HCEC 1CT (cell line): ENCODE measurements at places on chromosomes 7 and 10.

- DNase-seq: peak; percentile 50
Measured at GRCh38 chr7:105916603-105917002, 40.2 kb upstream of the ATXN7L1 start.

GRCh38 chr10:125291836-125292235, 131.5 kb upstream of the CTBP2 start:
- DNase-seq: no peak

DNA sequence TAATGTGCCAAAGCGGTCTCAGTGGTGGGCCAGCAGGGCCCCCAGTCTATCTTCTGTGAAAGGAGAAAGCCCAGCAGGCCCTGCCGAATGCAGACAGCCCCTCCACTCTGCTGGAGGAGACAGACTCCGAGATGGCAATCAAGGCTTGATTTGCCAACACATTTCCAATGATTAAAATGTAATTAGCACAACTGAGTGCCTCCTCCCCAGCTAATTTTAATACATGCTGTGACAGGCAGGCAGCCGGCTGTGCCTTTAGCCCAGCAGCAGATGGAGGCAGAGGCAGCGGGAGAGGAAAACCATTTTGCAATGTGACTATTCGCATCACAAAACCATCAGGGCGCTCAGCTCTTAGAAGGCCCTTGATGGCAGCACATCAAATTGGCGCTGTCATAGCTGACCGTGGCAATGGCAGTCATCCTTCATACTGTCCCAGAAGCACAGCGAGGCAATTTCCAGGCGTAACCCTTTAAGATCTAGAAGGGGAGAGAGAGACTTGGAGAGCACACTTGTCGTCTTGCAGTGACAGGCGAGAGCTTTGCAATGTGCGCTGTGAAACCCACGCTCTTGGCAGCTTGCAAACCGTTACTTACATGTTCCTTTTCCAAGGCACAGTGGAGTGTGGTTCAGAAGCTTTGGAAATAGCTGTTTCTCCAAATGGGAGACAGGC, 714.8 kb upstream of the GALNT17 start:
- DNase-seq: no peak

DNA sequence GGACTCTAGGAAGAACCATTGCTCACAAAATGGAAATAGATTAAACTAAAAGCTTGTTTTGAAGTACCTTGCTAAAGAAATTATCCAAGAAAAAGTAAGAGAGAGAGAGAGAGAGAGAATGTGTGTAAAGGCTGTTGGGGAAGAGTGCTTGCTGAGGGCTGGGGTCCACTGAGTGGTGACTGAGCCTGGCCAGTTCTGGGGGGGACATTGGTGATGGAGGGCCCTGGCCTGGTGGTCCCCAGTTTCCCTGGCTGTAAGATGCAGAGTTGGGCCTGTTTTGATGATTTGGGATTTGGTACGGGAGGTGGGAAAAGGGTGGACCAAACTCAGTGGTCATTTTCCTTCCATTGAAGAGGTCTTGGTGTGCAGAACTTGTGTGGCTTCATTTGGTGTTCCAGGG, 880 bp downstream of the RAMP3 start:
- DNase-seq: no peak

DNA sequence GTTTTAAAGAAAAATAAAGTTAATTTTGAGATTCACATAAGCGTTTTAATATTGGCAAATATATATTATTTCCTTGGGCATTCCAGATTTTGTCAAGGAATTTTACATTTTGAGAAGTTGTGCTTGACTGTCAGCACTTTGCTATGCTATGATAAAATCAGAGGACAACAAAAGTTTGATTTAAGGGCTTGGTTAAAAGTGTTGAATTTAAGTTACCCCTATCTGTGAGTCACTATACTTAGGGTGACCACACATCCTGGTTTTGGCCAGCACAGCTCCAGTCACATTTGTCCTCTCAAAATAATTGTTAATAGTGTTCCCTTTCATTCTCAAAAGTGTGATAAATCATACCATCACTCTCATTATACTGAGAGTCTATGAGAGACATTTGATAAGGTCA, 34.2 kb upstream of the ANK3 start:
- peak; percentile 34 for DNase-seq

DNA sequence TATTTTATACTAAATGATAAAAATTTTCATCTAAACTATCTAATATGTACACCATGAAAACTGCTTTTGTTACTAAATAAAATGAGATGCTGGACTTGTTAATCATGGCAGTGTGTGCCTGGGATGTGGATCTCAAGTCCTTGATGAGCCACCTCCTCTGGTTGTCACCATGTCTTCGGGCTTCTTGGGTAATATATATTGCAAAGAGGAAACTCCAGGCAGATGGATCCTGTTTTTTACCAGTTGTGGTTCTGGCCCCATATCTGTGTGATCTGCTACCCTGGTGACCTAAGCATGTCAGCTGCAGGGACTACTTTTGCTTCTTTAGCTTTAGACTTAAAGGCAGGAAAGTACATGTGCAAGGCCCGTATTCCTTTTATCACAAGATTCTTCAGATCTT, 46.2 kb downstream of the TMEM60 start:
- DNase-seq: no peak

- no peak for DNase-seq
Measured at GRCh38 chr7:133754708-133755107, 372.4 kb upstream of the LRGUK start.

GRCh38 chr7:138773817-138774216, 24.0 kb upstream of the TMEM213 start:
- DNase-seq: no peak

DNA sequence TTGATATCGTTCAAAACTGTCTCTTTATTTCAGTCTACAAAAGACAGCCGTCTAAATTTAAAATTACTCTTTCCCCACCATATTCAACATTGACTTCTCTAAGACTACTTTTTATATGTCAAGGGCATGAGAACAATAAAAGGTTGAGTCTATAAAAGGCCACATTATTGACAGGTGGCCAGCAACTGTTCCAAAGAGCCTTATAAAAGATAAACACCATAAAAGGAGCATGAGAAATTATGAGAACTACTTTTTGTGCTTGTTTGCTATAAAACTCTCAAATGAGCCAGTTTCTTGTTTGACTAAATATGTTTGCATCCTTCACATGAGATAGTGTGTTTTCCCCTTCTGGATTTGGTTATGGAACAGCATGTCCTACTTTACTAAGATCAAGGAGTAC, 189.2 kb downstream of the THSD7A start:
- DNase-seq: no peak

GRCh38 chr10:34313353-34313752, 501.7 kb downstream of the PARD3 start:
- peak; percentile 53 for DNase-seq

DNA sequence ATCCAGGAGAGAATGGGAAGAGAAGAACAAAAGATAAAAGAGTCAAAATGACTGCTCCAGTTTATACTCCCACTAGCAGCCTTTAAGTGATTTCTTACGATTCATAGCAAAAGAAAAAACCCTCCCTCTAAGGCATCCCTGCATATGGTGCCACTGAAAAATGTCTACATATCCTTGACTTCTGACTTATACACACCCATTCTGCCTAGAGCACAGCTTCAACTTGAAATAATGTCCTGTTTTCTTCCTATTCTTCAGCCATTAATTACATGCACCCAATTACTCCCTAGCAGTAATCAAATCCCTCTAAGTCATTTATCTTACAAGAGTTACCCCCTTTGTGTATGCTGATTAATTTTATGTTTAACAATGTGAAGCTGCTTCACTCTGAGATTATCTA, 393.5 kb downstream of the HTR7 start:
- DNase-seq: no peak

DNA sequence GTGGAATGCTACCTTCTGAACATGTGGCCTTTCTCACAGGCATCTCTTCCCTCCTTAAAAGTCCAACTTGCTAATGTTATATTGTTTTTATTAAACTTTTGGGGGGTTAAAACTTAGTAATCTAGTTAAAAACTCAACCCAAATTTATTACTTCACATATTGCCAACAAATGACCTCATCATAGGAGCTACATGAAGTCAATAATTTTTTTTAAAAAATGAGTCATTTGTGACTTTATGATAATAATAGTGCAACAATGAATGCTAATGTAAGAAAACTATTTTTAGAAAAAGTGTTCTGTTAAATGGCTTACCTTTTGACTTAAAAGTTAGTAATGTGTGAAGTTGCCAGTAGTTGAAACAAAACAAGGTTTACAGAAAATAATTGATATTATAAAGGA, 325.9 kb upstream of the FZD1 start:
- peak; percentile 33 for DNase-seq

DNA sequence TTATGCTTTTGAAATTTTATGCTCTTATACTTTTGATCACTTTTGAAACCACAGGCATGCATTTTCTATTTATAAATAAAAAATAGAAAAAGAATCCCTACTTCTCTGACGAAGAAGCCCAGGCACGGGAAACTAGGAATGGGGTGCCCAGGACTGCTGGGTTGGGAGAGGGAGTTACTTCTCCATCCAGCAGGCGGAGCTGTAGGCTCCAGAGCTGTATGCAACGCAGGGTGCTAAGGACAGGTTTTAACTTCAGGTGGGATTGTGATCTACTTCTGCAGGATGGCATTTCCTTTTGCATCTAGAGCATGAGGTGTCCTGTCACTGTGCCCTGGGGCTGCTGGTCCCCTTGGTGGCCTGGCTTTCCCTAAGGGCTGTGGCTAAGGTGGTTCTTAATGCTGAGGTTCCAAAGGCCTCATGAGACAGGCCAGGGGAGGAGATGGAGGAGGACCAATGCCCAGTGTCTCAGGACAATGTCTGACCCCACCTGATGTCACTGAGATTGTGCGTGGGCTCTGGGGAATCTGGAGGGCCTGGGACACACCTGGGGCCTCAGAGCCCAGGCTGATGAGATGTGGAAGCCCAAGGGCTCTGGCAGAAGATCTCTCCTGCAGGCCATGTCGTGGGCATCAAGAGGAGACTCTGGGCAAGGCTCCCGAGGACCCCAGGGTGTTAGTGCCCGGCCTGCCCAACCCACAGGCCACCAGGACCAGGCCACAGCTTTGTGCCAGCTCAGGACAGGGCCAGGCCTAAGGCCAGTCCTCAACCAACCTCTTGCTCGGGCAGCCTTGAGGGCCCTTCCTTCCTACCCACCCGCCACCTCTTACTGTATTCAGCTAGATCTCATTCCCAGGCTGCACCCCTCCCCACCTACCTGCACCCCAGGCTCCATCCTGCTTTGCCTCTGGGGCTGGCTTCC, 507 bp downstream of the CCDC201 start:
- DNase-seq: no peak

- peak; percentile 88 for DNase-seq
Measured at GRCh38 chr7:132739271-132739955, 163.1 kb upstream of the PLXNA4 start.

- no peak for DNase-seq
Measured at GRCh38 chr10:13857451-13857850, 270.7 kb downstream of the PRPF18 start.

- DNase-seq: no peak
Measured at GRCh38 chr7:4807598-4808016, 32.2 kb downstream of the AP5Z1 start.

GRCh38 chr10:26367771-26368170, 70.4 kb upstream of the APBB1IP start:
- no peak for DNase-seq

DNA sequence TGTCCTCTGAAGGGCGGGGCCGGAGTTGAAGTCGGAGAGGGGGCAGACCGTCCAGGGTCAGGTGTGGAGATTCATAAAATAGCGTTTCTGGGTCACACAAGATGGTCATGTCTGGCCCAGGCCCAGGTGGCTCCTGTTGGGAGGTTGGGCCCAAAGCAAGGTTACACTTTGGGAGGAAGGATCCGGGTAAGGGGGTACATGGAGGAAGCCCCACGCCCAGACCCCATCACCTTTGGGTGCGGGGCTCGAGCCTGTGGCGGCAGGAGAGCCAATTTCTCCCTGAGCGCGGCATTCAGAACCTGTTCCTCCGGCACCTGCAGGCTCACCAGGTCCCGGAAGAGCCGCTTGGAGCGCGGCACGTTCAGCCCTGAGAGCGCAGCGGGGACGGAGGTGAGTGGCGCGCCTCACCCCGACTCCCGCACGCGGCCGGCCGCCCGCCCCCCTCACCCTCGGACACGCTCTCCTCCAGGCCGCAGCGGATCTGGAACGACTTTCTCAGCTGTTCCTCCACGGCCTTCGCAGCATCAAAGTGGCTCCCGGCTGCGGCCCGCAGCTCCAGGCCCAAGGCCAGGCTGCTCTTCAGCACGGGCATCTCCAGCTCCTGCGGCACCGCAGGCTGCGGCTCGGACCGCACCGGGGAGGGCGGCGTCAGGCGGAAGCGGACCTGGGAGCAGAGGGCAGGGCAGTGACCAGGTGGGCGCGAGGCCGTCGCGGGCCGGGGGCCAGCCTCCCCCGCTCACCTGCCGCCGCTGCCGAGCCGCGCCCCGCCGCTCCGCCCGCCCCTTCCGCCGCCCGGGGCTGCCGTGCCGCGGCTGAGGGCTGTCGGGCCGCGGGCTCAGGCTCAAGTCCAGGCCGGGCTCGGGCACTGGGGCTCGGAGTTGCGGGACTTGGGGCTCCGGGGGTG, 644 bp downstream of the PPP1R35 start:
- DNase-seq: peak; percentile 18

- DNase-seq: no peak
Measured at GRCh38 chr10:92081641-92082040, 158.1 kb downstream of the BTAF1 start.

DNA sequence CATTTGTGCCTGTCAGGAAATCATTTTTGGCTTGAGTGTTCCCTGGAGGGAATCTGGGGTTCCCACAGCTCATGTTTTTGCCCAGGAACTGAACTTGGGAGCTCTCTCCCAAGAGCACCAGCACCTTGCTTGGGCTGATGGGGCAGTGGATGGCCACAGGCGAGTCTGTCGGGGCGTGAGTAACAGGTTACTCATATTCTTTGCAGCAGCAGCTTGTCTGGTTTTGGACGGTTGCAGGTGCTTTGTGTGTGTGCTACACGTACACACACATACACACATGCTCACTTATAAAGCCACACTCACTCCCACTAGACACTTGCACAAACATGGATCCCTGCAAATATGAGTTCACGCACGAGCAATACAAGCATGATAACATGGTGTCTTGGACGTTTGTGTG, 2.9 kb upstream of the PALD1 start:
- DNase-seq: peak; percentile 32

DNA sequence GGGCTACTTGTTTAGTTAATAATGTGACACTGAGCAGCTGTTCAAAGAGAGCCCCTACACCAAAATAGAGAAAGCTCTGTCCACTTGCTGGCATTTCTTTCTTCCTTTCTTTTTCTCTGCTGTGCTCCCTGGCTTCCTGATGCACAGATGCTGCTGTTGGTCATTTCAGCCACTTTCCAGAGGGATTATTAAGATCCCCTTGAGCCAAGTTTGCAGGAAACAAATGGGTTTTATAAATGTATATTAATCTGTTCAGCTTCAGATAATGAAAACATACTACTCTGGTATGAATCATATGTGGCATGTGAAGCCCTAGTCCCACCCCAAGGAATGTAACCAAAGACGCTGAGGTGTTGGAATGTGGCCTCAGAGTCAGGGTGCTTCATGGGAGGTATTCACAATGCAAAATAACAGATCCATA, 638.2 kb upstream of the FZD8 start:
- DNase-seq: peak; percentile 61

GRCh38 chr7:28921822-28922221, 36.3 kb downstream of the TRIL start:
- peak; percentile 50 for DNase-seq
